Stimulated activated CD8-positive, alpha-beta memory T cell treated with anti-CD3 and anti-CD28 coated beads, Interleukin-2, amount 100 ng/mL, for 1 hour (primary cell): ENCODE measurements at places on chromosomes 12 and 14.

- DNase-seq, result no peak
Observed at GRCh38 chr14:51576879-51577278, 74.8 kb upstream of the FRMD6 start.

DNA sequence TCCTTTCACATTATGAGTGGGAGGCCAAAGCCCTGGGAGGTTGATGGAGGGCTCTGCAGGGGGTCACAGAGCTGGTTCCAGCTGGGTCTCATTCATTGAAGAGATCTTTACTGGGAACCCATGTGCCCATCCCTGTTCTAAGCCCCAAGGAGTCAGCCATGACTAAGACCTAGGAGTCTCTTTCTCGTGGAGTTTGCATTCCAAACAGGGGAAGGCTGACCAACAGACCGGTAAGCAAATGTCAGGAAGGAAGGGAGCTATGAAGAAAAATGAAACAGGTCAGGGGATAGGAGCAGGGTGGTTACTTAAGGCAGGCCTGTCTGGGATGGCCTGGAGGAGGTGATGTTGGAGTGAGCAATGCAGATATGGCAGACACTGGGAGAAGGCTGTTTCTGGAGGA lies 31.5 kb downstream of the SYNDIG1L start:
- no peak for DNase-seq

- DNase-seq, result no peak
Observed at GRCh38 chr12:96375841-96376604, 24.2 kb downstream of the CDK17 start.

GRCh38 chr14:69002069-69002468 lies 23.0 kb upstream of the ACTN1 start:
- no peak for DNase-seq

DNA sequence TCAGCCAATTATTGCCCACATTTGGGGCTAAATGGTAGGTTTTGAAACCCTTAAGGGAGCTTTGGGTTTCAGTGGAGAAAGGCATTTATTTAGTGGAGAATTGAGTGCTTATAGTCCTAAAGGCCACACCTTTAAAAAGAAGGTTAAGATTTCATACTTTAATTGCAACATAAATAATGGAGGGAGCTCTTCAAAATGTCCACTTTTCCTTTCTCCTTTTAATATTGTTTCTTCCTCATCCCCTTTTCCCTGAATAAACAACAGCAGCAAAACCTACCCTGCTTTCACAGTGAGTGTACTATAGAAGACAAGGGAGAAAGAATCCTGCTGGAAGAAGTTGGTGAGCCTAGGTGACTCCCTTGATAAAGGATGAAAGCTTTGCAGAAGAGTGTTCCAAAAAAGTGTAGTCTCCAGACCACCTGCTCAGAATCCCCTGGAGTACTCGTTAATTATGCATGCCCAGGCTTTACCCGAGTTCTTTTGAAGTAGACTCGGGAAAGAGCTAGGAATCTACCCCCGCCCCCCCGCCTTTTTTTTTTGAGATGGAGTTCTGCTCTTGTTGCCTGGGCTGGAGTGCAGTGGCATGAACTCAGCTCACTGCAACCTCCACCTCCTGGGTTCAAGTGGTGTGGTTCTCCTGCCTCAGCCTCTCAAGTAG lies 11.5 kb upstream of the EID3 start:
- DNase-seq, result no peak

- DNase-seq, result no peak
Observed at GRCh38 chr14:102911541-102911951, 10.9 kb upstream of the AMN start.

GRCh38 chr12:132365226-132365625 lies 35.8 kb upstream of the GALNT9 start:
- DNase-seq, result no peak

DNA sequence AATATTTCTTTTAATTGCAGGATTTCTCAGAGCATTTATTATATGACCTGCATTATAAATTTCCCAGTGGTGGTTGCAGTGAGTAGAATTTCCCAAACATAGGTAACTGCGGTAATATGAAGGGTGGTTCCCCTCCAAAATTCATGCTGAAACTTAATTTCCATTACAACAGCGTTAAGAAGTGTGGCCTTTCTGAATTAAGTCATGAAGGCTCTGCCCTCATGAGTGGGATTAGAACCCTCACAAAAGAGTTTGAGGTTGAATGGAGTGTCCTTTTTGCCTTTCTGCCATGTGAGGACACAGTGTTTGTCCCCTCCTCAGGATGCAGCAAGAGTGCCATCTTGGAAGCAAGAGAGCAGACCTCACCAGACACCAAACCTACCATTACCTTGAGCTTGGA lies 233.6 kb downstream of the KTN1 start:
- no peak for DNase-seq
